ENCODE measurements at places on chromosomes 4 and X.

DNA sequence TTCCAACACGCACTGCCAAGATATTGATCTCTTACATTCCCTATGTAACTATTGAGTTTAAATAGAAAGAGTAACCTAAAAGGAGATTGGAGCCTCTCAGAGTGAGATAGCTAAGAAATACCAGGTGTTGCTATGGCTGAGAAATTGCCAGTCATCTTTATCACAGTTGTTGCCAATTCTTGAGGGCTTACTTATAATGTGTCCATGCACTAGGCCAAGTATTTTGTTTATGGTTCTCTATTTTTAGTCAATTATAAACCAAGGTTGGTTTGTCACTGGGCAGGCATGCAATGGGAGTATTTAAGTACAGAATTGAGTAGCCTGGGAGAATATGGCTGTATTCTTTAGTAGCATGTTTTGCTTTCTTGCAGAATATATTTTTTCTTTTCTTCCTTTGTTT lies 201.6 kb downstream of the TEX13A start:
- DNase-seq, result no peak

GRCh38 chr4:113524505-113525186 lies 236.9 kb downstream of the CAMK2D start:
- DNase-seq, result no peak

GRCh38 chr4:53147197-53147596 lies 218.7 kb downstream of the SCFD2 start:
- DNase-seq, result no peak

- no peak for DNase-seq
Observed at GRCh38 chr4:13298655-13299054, 185.5 kb downstream of the RAB28 start.

DNA sequence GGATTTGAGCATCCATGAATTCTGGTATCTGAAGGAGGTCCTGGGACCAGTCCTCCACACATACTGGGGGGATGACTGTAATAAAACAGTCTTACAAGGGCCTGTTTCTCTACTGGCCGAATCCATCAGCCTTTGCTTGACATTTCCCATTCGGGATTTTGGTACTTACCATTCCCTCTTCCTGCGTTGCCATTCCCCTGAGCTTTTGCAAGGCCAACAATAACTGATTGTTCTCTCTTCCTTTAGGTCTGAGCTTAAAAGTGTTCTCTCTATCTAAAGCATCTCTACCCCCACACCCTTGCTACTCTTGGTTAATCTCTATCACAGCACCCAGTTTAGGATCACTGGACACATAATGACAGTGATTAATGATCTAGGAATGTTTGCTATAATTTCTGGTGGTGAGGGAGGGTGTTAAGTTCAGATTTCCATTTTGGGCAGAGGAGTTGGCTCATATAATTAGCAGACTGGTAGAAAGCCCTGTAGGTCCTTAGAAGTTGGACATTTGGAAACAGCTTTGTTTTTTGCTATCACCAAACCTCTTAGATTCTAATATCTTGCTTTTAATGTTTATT lies 29.4 kb downstream of the TMA16 start:
- no peak for DNase-seq

All from CD4-positive, alpha-beta T cell treated with Interleukin-4 for 1 hour (primary cell).